Stimulated activated CD8-positive, alpha-beta memory T cell treated with anti-CD3 and anti-CD28 coated beads, Interleukin-15, amount 100 ng/mL, for 24 hours (primary cell): ENCODE measurements at places on chromosomes 16 and 17.

DNA sequence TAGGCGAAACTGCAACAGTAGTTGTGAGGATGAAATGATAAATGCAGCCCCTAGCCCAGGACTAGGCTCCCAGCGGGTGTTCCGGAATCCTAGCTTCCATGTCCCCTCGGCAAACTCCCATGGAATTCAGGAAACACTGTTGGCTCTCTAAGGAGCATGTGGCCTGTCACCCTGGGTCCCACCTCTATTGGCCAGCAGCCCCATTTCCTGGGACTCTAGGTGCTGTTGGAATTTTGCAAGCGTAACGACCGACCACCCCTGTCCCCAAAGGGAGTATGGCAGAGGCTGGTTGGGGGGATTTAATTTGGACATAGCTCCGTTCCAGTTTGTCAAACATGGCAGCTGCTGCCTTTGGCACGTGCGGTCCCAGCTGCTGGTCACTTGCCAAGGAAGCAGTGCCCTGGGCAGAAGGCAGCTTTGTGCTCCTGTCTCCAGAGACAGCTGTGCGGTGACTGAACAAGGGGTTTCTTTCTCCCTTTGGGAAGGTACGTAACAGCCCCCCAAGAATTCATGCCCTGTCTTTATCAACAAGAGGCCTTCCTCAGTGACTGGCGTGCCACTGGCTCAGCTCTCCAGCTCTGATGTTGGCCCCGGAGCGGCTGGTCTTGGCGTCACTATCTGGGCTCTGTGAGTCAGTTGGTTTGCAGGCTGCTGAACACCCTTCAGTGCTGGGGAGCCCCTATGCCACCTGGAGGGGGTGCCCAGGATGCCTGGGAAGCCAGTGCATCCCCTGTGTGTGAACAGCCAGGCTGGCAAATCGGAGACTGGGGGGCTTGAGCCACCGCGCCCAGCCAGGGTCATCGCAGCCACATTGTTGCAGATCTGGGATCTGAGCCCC, 235.2 kb upstream of the TNRC6C start:
- DNase-seq, result no peak

DNA sequence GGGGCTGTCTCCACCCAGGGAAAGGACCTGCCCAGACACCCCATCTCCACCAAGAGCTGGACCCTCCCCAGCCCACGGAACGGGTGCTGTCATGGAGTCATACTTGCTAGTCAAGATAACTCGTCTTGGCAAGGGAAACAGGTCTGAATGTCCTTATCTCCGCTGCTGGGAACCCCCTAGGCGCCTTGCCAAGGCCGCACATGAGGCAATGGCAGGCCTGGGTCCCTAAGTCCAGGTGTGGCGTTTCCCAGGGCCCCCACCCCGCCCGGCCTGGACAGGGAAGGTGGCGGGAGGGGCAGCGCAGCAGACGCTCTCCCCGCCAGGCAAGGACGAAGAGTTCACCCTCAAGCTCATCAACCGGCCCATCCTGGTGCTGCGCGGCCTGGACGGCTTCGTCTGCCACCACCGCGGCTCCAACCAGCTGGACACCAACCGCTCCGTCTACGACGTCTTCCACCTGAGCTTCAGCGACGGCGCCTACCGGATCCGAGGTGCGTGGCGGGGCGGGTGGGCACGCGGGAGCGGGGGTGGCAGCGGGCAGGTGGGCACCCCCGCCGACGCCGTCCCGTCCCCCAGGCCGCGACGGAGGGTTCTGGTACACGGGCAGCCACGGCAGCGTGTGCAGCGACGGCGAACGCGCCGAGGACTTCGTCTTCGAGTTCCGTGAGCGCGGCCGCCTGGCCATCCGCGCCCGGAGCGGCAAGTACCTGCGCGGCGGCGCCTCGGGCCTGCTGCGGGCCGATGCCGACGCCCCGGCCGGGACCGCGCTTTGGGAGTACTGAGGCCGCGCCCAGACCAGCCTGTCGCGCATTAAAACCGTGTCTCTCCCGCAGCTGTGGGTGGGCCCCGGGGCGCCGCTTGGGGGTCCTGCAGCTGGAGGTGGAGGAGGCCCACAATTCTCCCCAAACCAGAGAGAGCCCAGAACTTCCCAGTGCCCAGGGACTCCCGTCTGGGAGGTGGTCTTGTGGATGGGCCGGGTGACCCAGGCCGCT, 8.4 kb downstream of the FSCN2 start:
- no peak for DNase-seq

DNA sequence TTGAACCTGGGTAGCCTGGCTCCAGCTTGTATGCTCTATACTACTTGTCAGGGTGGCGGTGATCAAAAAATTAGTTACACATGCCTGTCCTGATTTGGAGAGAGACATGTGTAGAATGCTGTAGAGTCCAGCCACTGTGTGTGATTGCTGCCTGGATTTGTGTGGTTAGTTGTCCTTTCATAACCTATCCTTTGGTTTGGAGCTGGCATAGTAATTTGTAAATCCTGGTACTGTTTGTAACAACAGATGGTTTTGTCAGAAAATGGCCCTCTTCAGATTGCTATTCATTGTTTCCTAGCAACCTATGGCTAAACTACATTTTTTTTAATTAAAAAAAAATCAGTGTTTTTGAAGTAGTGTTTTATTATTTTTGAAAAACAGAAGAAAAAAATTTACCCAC, 30.5 kb downstream of the ETV4 start:
- DNase-seq, result no peak

- DNase-seq, result no peak
Observed at GRCh38 chr16:1498899-1499676, 5.9 kb downstream of the TELO2 start.

DNA sequence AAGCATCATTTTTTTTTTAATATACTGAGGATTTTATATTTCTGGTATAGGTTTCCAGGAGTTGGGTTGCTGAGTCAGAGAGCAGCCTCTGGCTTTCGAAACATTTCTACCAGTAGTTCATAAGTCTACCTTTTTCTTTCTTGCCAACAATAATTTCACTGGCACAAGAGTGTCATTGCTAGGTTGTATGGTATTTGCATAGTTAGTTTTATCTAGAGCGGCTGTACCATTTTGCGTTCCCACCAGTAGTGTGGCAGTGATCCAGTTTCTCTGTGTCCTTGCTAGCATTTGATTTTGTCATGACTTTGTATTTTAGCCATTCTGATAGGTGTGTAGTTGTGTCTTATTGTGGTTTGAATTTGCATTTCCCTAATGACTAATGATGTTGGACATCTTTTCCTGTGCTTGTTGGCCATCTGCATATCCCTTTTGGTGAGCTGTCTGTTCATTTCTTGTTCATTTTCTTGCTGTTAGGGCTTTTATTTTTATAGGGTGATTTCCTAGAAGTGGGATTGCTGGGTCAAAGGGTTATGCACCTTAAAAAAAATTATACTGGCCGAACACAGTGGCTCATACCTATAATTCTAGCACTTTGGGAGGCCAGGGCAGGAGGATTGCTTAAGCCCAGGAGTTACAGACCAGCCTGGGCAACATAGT, 39.9 kb downstream of the SNX29 start:
- DNase-seq, result no peak

DNA sequence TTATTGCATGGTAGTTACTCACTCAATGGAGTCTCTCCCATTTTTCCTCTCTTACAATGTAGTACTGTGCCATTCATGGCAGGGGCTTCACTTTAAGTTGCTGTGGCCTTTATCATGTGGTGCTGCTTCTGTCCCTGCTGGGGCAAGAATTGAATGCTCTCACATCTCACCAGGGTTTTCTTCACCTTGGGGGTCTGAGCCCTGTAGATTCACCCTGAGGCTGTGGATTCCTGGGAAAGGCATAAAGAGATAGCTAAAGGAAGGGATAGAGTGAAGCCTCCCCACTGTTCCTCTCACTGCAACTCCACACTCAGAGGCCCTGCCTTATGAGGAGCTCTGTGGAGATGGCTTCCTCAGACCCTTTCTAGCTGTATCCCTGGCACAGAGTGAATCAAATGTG, 178.5 kb upstream of the GOT2 start:
- DNase-seq, result no peak

DNA sequence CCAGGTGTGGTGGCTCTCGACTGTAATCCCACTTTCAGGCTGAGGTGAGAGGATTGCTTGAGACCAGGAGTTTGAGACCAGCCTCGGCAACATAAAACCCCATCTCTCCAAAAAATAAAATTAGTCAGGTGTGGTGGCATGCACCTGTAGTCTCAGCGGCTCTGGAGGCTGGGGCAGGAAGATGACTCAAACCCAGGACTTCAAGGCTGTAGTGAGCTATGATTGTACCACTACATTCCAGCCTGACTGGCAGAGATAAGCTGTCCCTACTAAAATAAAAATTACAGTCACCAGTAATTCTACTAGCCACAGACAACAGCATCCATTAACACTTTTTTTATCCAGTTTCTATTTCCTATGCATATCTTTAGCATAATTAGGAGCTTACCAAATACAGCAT, 176.3 kb downstream of the CPPED1 start:
- no peak for DNase-seq

DNA sequence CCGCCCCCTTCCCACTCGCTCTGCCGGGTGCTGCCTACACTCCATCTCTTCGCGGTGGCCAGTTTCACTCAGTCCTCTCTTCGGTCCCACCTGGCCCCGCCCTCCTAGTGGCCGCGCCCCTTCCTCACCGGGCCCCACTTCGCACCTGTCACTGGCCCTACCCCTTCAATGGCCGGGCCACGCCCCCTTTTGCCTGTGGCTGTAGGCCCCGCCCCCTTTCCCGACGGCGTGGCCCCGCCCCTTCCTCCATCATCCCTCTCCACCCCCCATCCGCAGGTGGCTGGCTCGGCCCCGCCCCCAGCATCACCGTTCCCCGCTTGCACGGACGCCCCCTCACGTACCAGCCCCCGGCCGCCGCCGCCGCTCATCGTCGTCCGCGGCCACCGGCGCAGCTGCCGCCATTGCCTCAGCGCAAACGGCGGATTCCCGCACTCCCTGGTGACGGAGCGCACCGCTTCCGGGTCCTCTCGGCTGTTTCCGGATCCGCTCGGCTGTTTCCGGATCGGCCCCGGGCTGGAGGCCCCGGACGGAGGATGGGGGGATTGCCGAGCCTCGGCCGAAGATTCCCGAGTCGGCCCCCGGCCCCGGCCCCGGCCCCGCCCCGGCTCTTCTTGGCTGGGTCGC, at the start of gene RABEP2:
TSS of gene RABEP2 (minus strand) at position 477 of the 624 bp plus-strand sequence. CDS start at position 402, 75 bp downstream.
- DNase-seq, result peak; percentile 97

DNA sequence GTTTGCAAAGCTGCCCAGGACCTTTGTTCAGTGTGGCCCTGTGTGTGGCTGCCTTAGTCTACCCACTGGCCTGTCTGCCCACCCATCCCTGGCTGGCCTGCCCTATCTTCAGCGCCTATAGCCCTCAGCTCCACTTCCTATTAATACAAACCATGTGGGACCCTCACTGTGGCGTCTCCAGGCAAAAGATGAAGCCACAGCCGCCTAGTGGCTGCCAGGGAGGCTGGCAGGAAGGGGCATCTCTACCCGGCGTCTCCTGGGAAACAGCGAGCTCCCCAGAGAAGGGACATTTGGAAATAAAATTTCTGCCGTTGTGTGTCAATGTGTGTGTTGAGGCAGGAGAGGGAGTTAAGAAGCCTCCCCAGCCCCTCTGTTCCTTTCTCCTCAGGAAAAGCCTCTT, 31.5 kb downstream of the NEUROD2 start:
- no peak for DNase-seq

GRCh38 chr17:44707755-44708400, 587 bp upstream of the DBF4B start:
- no peak for DNase-seq

GRCh38 chr16:72932050-72932449, 115.9 kb downstream of the ZFHX3 start:
- DNase-seq, result no peak

- no peak for DNase-seq
Observed at GRCh38 chr16:3187798-3188674, at the start of gene OR1F1. Gene OR1F1 (plus strand): TSS chr16:3188204.

DNA sequence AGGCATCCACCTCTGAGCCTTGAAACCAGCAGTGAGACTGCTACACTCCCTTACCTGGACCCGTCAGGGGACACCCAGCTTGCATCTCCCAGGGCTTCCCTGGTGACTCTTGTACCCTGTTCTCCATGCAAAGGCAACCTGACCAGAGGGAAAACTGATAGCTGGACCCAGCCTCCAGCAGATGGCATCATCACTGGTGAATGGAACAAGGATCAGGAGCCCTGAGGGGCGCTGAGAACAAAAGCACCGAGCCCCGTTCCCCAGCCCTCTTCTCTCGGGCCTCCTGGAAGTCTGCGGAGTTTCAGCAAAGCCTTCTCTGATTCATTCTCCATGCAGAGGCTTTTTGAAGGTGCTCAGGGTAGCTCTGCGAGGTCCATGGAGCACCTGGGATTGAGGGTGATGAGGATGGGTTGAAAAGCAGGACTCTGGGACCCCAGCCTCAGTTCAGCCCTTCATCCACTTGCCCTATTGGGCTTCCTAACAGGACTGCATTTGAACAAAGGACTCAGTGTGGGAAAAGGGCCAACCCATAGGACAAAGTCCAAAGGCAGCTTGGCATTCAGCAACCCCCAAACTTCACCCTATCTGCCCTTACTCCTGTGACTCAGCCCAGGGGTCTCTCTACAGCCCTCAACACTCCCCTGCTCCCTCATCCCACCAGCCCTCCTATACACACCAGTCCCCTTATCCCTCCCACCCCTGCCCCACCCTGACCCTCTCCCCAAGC, 45.0 kb upstream of the LHX1 start:
- DNase-seq, result no peak

DNA sequence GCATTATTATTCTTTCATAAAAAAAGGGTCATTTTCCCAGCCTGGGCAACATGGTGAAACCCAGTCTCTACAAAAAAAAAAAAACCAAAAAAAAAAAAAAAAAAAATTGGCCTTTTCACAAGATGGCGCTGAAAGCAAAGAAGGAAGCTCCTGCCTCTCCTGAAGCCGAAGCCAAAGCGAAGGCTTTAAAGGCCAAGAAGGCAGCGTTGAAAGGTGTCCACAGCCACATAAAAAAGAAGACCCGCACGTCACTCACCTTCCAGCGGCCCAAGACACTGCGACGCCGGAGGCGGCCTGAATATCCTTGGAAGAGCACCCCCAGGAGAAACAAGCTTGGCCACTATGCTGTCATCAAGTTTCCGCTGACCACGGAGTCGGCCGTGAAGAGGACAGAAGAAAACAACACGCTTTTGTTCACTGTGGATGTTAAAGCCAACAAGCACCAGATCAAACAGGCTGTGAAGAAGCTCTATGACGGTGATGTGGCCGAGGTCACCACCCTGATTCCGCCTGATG, 4.9 kb upstream of the PGAP6 start:
- DNase-seq, result no peak

- no peak for DNase-seq
Observed at GRCh38 chr16:30069611-30070462, 4.3 kb downstream of the ALDOA start.

- no peak for DNase-seq
Observed at GRCh38 chr16:19708296-19709205, 9.5 kb downstream of the KNOP1 start.
